ENCODE measurements at places on chromosomes 1 and 21. TPM values are rescaled to one million over a fixed set of nuclear protein-coding genes. Genes with fewer than 3 reads are reported as not detected.

DNA sequence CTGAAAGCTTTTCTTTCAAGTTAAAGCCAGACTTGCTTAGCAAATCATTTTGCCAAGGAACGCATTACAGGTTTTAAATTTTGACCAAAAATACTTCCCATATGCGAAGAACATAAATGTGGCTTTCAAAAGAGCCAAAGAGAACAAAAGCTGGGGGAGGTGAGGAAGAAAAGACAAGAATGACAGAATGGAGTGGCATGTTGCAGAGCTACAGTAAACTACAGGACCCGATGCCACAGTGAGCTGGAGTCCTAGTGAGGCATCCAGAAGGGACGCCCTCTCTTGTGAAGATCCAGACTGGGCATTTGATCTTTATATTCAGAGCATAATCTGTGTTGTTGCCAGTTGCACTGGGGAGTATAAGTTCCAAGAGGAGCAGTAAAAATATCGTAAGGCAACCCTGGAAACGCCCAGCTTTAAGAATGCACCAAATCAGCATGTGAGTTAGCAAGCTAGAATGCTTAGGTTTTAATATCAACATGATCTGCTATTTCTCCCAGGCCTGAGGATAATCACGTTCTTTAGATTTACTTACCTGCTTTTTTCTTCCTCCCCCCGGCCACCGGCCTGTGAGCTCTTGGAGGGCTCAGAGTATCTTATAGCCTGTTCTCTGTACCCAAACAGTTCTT lies 48.4 kb upstream of the HOOK1 start:
- DNase-seq = no peak

DNA sequence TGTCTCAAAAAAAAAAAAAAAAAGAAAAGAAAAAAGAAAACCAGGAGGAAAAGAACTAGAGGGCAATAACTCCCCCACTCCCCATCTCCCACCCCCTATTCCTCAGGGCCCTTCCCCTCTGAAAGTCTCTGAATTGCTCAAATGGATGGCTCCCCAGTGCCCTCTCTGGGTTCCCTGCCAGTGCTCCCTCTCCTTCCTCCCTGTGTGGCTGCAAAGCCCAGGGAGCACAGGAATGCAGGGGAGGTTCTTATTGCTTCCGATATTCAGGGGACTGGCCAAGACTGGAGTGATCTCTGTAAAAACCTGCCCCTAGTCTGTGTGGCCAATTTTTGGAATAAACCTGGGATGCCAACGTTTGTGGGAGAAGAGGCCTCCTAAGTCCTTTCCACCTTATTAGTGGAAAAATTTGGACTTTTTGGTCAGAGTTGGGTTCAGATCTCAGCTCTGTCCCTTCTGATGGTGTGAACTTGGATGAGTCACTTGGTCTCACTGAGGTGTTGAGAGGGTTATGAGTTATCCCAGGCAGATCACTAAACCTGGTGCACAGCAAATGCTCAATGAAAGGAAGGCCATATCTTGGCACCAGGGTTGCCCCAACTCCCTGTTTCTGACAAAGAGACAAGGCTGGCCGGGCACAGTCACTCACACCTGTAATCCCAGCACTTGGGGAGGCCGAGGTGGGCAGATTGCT lies 13.4 kb upstream of the ARHGEF10L start:
- no peak for DNase-seq

DNA sequence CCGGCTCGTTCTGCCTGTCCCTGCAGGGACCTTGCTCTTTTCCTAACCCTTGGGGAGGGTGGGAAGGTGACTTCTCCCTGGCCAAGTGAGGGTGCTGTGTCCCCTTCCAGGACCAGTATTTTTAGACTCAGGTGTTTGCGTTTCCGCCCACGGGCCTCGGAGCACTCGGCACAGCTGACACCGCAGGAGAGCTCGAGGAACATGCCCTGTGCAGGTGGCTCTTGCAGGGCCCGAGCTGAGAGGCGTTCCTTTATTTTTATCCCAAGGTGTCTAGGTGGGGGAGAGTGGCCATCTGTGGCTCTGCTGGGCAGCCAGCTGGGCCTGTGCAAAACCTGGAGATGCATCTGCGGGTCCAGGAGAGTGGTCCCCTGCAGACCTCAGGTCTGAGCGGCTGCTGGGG lies 16.0 kb downstream of the PLCH2 start:
- DNase-seq = no peak

DNA sequence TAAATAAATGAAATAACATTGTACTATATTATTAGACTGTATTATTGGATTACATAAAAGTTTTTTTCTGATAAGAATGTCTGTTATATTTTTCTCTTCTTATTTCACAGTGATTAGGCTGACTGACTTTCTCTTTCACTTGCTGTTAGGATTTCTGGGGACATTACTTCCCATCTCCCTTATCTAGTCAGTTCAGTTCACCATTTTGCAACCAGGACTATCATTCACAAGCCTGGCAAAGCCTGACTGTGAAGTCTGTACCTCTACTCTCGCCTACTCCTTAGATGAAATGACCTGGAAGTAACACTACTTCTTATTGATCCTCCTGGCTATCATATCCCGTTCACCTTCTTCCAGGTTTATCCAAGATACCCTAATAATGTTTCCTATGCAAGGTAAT lies 676.6 kb downstream of the USP25 start:
- no peak for DNase-seq

The RAVER2 gene
- total RNA-seq = 17.5 TPM

DNA sequence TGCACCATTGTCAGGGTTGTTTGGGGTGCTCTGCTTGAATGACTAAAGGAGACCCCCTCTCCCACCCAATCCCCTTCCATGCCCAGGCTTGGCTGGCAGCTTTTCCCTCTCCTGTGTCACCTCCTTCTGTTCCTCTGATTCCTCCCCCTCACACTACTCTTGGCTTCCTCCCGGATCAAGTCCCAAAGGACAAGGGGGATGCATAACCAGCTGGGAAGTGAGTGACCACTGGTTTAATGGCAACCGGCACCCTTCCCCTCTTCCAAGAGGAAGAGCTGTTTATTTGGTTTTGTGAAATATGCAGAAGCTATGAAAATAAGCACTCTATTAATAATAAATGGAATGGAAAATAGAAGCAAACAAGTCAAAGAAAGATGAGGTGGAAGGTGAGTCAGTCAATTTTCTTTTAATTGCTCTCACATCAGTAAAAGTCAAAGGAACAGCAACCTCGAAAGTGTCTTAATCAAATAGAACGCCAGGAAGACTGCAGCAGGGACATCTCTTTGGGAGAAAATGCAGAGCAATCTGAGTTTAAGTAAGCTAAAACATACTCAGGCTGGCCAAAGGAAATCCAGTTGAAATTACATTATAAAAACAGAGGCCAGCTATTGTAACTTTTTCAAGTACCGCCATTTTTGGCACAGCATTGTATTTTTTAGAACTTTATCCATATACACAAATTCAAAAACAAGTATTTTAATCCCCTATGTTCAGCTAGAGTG lies 322.5 kb downstream of the SIPA1L2 start:
- no peak for DNase-seq

The CDA gene
- total RNA-seq = 2.1 TPM

The PLPPR5 gene
- total RNA-seq = 3.2 TPM

The PLA2G2F gene
- total RNA-seq = 3.0 TPM

DNA sequence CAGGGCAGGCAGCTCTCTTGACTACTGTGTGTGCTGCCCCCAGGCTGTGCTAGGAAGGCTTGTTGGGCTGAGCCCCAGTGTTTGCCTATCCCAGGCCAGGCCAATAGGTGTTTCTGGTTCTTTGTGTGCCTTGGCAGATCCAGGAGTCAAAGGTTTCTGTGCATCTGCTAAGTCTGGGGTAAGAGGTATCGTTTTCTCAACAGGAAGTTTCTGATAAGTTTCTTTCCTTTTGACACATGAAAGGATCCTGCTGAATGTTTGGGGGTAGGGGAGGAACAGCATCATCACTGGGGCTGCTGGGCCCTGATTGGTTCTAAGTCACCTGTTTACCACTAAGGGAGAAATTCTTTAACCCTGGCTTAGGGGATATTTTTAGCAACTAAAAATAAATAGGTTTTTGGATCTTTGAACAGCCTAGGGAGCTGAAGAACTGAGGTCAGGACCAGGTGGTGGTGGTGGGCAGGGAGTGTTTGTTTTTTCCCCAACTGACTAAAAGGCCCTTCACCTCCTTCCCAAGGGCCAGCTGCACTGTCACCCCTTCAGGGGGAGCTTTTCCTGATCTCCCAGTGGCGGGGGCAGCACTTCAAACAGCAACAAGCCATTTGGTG lies 85.1 kb downstream of the KCNN3 start:
- no peak for DNase-seq

The TNFRSF9 gene
- 0.20 TPM for total RNA-seq

All from skin of body (tissue), 3 donors.